Activated B cell treated with CpG ODN at 0.5 μM for 24 hours (primary cell): ENCODE measurements at places on chromosomes 2 and 18.

GRCh38 chr18:28189400-28190239, 12.7 kb upstream of the CDH2 start:
- H3K4me3 ChIP-seq = no peak overlapping the region
- H3K4me1 ChIP-seq = no peaks in the 10 kb centered on the region

DNA sequence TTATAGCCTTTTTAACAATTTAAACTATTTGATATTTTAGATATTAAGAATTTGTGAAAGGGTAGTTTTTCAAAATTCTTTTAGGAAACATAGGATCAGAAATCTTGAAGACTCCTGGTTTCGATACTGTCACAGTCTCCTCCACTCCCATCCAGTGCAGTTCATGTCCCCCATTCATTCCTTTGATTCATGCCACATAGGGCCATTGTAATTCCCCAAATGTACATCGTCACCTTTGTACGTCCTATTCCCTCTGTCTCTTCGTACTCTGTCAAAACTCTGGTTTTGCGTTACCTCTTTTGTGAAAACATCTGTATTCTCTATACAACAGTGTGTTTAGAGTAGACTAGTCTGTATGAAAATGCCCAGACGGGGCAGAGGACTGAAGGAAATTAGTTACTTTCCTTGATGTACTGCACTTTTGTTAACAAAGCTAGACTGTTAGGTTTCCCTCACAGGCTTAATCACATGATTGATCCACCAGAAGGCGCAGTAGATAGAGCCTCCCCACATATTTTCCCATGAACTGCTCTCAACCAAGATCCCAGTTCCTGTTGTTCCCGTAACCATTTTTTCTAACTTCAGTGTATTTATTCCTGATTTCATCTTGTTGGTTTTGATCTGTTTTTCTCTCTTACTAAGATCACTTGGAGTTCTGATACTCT, 2.5 kb downstream of the MRPL35 start:
- no peak for DNase-seq
- H3K27ac ChIP-seq = no peak overlapping the region
- no peaks in the 10 kb centered on the region for H3K27me3 ChIP-seq
- H3K4me3 ChIP-seq = no peak overlapping the region

GRCh38 chr18:10329101-10329500, 125.3 kb upstream of the APCDD1 start:
- no peak overlapping the region for H3K27ac ChIP-seq
- H3K4me3 ChIP-seq = no peak overlapping the region
- H3K4me1 ChIP-seq = no peaks in the 10 kb centered on the region
- no peak for DNase-seq
- H3K36me3 ChIP-seq = no peaks in the 10 kb centered on the region

DNA sequence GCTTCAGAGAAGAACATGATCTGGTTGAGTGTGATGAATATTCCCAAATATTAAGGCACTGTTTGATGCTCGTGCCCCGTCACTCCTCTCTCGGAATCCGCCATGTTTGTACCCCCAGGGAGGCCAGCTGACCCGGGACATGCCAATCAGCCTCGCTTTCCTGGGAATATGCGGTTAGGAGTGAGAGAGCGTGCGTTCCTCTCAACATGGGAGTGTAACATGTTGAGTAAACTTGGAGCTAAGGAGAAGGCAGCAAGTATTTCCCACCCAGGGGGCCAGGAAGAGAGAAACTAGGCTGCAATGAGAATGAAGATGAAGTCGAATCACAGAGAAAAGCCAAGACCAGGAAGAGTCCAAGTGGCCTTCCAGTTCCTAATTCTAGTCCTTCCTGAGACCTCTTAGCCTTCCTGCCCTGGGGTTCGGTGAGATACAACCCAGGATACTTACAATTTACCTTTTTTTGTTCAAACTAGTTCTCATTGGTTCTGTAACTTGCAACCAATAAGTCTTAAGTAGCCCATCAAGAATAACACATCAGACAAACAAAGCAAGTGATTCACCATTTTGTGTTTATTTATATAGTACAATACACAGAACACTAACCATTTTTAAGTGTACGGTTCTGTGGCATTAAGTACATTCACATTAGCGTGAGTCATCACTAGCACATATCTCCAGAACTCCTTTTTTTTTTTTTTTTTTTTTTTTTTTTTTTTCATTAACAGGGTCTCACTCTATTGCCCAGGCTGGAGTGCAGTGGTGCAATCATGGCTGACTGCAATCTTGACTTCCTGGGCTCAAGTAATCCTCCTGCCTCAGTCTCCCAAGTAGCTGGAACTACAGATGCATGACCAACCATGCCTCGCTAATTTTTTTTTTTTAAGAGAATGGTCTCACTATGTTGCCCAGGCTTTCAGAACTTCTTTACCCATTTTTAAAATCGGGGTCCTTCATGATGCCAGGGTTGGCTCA, 36.4 kb upstream of the SLC1A4 start:
- peaks cover 3% of the 10 kb centered on the region for H3K36me3 ChIP-seq
- H3K27ac ChIP-seq = no peak overlapping the region
- H3K4me1 ChIP-seq = peaks cover 23% of the 10 kb centered on the region

- H3K36me3 ChIP-seq = no peaks in the 10 kb centered on the region
- no peaks in the 10 kb centered on the region for H3K4me1 ChIP-seq
- peaks cover 14% of the 10 kb centered on the region for H3K27me3 ChIP-seq
- H3K4me3 ChIP-seq = no peak overlapping the region
- DNase-seq = no peak
- H3K27ac ChIP-seq = no peak overlapping the region
Measured at GRCh38 chr2:71551631-71551915, 98.2 kb downstream of the DYSF start.

DNA sequence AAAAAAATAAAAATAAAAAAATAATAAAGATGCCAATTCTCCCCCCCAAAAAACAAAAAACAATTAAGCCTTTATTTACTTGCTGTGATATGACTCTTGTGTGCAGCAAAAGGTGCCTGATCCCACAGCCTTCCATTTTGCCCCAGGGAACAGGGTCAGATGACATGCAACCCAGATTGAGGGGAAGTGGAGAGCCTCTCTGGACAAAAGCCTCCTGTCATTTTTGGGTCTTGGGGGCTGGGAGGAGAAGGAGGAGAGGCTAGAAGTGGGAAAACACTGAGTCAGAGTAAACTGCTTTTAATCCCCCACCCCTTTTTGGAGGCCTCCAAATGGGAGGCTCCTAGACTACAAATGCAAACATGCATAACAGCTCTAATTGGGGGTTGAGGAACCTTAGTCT, 46.6 kb upstream of the SCG2 start:
- H3K4me1 ChIP-seq = no peaks in the 10 kb centered on the region
- H3K27me3 ChIP-seq = peaks cover 8% of the 10 kb centered on the region
- H3K36me3 ChIP-seq = no peaks in the 10 kb centered on the region

DNA sequence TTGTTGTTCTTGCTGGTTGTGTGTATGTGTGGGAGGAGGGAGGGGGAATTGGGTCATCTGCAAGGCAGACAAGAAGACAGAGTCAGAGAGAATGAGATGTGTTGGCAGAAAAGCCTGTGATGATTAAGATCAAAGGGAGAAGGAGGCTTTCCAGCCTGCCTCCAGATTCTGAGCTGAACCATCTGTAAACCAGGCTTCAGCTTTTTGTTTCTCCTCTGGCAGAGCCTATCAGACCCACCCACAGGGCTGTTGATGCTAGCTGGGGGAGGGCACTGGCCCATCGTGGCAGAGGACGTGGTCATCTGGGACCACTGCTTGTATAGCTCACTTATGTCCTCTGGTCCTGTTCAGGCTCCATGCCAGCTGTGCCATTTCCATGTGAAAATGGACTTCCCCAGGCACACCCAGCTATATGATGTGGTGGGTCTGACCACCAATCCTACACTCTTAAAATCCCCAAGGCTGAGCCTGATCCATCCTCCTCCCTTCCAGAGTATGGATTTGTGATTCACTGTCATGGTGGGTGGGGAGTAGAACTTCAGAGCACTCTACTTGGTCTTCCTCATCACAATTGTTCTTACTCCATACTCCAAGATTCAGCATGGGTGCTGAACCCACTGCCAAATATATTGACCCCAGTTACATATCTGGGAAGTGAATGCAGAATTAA, 27.8 kb upstream of the COL6A3 start:
- H3K4me1 ChIP-seq = no peaks in the 10 kb centered on the region
- H3K27ac ChIP-seq = no peak overlapping the region
- peaks cover 10% of the 10 kb centered on the region for H3K27me3 ChIP-seq

DNA sequence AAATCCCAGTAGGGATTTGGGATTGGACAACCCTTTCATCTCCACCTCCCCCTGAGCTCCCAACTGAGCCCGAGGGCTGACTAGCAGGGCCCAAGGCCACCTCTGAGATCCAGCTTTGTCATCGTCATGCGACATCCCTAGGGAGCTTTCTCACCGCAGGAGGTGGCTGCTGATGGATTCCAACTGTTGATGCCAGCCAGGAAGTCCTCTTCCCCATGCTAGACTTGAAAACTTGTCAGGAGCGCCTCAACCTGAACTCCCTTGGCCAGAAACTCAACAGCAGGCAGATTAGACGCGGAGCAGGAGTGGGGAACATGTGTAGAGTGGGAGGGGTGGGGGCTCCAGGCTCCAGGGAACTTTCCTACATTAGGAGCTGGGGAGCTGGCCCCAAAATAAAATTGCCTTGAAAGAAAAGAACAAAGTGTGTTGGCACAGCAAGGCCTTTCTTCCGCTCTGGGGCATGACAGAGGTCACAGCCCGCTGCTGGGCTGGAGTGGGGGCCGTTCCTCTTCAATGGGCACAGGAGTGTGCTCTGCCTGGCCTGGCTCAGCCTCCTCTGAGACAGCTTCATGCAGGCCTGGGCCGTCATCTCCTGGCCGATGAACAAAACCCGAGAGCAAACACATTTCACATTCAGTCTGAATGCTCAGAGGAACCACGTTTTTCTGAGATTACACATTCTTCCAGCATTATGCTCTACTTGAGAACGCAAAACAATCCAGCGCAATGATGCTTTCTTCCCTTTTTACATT, 34.5 kb downstream of the EMILIN2 start:
- H3K27ac ChIP-seq = no peak overlapping the region
- no peak for DNase-seq
- peaks cover 18% of the 10 kb centered on the region for H3K4me1 ChIP-seq

GRCh38 chr2:149679286-149679685, 91.7 kb upstream of the MMADHC start:
- H3K27me3 ChIP-seq = no peaks in the 10 kb centered on the region
- no peaks in the 10 kb centered on the region for H3K4me1 ChIP-seq
- DNase-seq = no peak
- H3K27ac ChIP-seq = no peak overlapping the region

DNA sequence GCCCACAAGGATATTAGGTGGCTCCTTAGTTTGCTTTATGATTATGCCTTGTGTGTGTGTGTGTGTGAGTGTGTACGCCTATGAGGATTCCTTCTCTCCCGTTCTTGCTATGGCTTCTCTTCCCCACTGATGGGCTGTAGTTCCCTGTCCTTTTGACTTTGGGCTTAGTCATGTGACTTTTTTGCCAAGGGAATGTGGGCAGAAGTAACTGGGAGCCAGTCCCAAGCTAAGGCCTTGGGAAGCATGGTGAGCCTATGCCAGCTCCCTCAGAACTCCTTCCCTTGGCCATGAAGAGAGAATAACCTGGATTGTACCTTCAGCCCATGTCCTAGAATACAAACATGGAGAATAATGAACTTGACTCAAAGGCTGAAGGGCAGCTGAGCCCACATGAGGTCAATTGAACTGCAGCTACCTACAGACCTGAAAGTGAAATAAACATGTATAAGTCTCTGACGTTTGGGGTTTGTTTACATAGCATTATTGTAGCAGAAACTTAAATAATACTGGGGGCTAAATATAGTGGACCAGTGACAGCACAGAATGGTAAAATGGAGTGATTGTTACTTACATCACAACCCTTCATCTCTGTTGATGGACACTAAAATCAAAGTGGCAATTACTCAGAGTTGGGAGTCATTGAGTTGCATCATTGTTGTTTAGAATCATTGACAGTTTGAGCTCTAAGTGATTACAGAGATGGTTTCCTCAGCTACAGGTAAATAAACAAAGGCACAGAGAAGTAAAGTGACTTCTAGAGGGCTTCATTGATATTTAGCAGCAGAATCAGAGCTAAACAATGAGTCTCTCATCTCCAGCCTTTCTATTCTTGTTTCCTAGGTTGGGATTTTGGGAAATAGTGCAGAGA, 15.3 kb upstream of the IL36G start:
- no peaks in the 10 kb centered on the region for H3K36me3 ChIP-seq
- no peak overlapping the region for H3K4me3 ChIP-seq
- no peak overlapping the region for H3K27ac ChIP-seq
- no peaks in the 10 kb centered on the region for H3K4me1 ChIP-seq
- no peak for DNase-seq

DNA sequence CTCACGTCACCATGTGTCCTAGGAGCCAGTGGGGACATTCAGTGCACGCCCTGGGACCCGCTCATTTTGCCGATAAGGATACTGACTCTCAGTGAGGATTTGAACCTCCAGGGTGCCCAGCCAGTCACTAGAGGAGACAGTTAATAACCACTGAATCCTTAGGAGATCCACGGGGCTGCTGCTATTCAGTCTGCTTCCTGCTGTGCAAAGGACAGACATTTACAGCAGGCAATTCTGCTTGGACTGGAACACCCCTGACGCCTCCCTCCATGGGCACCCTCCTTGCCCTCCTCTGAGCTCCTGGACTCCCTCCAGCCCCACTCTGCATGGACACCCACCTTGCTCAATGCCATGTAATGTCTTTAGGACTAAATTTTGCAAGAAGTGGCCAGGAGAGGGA, 265.5 kb downstream of the EIPR1 start:
- no peaks in the 10 kb centered on the region for H3K36me3 ChIP-seq
- no peak for DNase-seq
- no peak overlapping the region for H3K27ac ChIP-seq
- H3K4me3 ChIP-seq = no peak overlapping the region
- H3K27me3 ChIP-seq = no peaks in the 10 kb centered on the region
- H3K4me1 ChIP-seq = no peaks in the 10 kb centered on the region

DNA sequence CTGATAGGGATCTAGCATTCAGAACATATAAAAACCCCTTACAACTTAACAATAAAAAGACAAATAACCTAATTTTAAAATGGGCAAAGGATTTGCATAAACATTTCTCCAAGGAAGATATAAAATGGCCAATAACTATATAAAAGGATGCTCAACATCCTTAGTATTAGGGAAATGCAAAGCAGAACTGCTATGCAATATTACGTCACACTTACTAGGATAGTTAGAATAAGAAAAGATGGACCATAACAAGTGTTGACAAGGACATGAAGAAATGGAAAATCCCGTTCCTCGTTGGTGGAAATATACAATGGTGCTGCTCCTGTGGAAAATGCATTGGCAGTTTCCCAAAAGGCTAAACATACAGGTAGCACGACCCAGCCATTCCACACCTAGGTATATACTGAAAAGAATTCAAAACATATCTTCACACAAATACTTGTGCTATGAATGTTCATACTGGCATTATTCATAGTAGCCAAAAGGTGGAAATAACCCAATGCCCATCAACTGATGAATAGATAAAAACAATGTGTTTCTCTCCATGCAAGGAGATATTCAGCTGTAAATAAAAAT, 48.2 kb upstream of the REV1 start:
- H3K36me3 ChIP-seq = no peaks in the 10 kb centered on the region
- no peaks in the 10 kb centered on the region for H3K4me1 ChIP-seq

GRCh38 chr2:15120631-15121030, 440.5 kb downstream of the NBAS start:
- no peak for DNase-seq
- no peak overlapping the region for H3K27ac ChIP-seq
- H3K4me3 ChIP-seq = no peak overlapping the region
- no peaks in the 10 kb centered on the region for H3K27me3 ChIP-seq

- H3K36me3 ChIP-seq = no peaks in the 10 kb centered on the region
- H3K27ac ChIP-seq = peak overlapping the region; percentile 68
- no peak for DNase-seq
- no peaks in the 10 kb centered on the region for H3K27me3 ChIP-seq
- H3K4me3 ChIP-seq = peak overlapping the region; percentile 4
- H3K4me1 ChIP-seq = peaks cover 53% of the 10 kb centered on the region
Measured at GRCh38 chr2:207330912-207331311, 165.2 kb upstream of the KLF7 start.
